ENCODE measurements at places on chromosomes 3 and 15.
A peak's percentile ranks its signal among the peaks of the same experiment; 100 is the strongest.

- no peak for DNase-seq
Observed at GRCh38 chr15:87118435-87118834, 1038.8 kb downstream of the AGBL1 start.

DNA sequence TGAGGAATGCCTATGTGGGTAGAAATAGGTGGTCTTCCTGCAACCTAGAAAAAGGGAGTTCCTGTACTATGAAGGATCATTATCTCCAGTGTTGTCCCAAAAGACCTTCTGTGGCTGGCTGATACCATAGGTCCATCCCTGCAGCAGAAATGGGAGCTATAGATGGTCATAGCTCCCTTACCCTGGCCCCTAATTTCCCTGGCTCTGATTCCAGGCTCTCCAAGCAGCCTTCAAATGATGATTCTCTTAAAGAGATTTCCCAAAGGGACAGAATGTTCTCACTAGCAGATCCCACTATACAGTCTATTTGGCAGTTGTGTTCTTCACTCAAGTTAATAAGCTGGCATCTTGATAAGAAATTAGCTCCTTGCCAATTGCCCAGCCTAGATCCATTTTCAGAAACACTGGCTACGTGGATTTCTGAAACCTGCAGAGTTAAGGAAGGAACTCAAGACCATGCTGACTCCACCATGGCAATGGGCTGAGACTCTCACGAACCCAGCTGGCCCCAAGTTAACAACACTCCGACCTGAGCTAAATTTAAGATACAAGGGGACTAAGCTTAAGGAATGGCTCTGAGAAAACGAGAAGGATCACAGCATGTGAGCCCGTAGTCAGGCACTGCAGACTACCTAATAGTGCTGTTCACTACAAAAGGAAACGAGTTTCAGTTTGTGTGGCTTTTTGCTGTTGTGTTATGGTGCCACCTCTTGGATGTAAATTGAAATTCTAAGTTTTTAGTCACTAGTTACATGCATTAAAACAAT is 11.4 kb downstream of the C15orf40 start:
- DNase-seq, result peak; percentile 56

DNA sequence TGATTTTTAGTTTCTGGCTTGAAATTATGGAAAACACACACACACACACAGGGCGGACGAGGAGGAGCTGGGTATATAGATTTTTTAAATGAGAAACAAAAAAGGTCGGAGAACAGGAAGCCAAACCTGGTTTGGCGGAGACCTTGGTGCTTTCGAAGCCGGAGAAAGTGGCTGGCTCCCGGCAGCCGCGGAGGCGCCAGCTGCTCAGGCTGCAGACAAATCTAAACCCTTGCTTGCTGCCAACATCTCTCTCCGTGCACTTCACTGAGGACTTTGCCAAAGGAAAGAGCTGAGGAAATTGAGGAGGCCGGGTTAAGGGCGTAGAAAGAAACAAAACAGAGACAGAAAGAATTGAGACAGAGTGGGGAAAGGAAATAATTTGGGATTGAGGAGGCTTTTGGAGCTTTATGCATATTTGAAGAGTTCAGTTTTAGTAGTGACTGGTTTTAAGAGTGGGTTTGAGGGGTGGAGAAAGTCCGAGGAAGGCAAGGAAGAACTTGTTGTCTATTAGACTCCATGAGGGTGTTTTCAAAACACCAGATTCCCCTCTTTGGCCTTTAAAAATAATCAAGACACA is 2.2 kb downstream of the ZIC1 start:
- DNase-seq, result no peak

- DNase-seq, result no peak
Observed at GRCh38 chr3:178735032-178735674, 198.9 kb downstream of the KCNMB2 start.

DNA sequence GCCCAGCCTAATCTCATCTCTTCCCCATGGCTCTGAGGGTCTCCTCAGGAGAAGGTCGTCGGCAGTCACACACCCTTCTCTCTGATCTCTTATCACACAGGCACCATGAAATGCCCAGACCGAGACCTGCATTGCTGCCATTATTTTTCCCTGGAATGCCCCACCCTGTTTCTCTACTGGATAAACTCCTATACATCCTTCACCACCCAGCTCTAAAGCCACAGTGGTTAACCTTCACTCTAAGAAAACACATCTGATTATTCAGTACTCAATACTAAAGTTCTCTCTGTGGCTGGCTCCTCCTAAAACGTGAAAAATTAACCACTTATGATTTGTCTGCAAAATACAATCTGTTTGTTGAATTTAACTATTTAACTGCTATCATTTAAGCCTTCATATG is 43.3 kb downstream of the RORA start:
- no peak for DNase-seq

DNA sequence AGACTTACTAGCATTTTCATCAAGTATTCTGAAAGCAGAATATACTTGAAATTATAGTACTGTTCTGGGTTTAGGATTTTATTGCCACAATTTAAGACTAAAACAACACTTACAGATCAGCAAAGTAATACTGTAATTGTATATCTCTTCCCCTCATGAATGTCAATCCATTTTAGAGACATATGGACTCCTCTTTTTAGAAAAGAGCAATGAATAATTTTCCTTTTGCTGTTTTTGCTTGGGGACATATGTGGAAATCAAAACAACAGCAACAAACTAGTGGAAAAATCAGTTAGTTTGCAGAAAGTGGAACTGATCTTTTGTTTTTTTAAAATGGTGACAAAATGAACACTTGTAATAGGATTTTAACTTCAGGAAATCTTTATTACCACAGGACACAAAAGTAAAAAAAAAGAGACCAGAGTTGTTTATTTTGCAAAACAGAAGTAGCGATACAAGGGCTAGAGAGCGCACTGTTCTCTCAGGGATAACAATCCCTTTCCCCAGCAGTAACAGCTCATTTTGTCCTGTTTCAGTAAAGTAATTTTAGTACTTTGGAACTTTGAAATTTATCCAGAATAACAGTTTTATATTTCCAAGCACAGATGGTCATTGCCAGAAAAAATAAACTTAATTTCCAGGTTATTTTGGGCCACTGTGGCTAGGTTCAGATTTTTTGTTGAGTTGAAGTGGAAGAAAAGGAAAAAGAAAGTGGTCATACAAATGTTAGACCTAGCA is 17.1 kb downstream of the LEKR1 start:
- no peak for DNase-seq

DNA sequence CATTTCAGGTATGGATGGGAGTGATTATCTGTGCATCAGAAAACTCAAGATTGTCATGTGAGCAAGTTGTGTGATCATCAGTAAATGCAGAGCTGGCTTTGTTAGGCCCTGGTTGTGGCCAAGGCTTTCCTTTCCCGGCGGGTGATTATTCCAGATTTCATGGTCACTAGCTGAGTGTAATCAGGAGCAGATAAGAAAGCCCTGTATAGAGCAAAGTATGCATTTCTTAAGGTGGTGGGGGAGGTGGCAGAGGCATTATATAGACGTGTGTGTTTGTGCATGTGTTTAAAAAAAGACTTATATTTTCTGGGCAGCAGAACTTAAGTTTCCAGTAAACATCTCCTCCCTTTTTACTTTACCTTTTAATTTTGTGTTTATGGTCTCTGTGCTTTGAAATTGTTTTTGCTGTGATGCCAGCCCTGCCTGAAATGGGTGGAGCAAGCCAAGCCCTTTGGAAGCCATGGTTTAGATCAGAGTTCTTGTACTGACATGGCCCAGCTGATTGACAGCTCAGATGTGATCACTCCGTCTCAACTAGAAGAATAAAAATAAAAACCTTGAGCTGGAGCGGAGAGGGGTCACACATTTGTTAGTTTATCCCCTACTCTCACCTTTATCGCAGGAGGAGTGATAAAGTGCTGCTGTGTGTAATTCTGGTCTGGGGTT is 22.2 kb downstream of the SMAD3 start:
- DNase-seq, result no peak
